ENCODE measurements at places on chromosomes 3 and 15.

GRCh38 chr3:169091196-169091823 is 572.2 kb downstream of the MECOM start:
- DNase-seq = no peak
- H3K4me1 ChIP-seq = no peaks in the 10 kb centered on the region
- no peaks in the 10 kb centered on the region for H3K27me3 ChIP-seq
- no peak overlapping the region for H3K27ac ChIP-seq
- no peaks in the 10 kb centered on the region for H3K36me3 ChIP-seq

- H3K27ac ChIP-seq = no peak overlapping the region
- H3K27me3 ChIP-seq = no peaks in the 10 kb centered on the region
- no peak overlapping the region for H3K4me3 ChIP-seq
- no peaks in the 10 kb centered on the region for H3K36me3 ChIP-seq
- H3K4me1 ChIP-seq = no peaks in the 10 kb centered on the region
Measured at GRCh38 chr3:189985948-189986347, 134.7 kb downstream of the P3H2 start.

- no peak overlapping the region for H3K4me3 ChIP-seq
- no peak for DNase-seq
- no peaks in the 10 kb centered on the region for H3K4me1 ChIP-seq
- H3K27ac ChIP-seq = no peak overlapping the region
Measured at GRCh38 chr15:48855501-48856440, 22.2 kb upstream of the EID1 start.

GRCh38 chr15:85541744-85542143 is 161.3 kb downstream of the AKAP13 start:
- no peaks in the 10 kb centered on the region for H3K36me3 ChIP-seq
- H3K4me3 ChIP-seq = no peak overlapping the region
- peaks cover 3% of the 10 kb centered on the region for H3K4me1 ChIP-seq

- no peaks in the 10 kb centered on the region for H3K4me1 ChIP-seq
- DNase-seq = no peak
- no peaks in the 10 kb centered on the region for H3K36me3 ChIP-seq
- H3K4me3 ChIP-seq = no peak overlapping the region
- H3K27me3 ChIP-seq = no peaks in the 10 kb centered on the region
- no peak overlapping the region for H3K27ac ChIP-seq
Measured at GRCh38 chr3:69113536-69113935, 8.9 kb downstream of the LMOD3 start.

DNA sequence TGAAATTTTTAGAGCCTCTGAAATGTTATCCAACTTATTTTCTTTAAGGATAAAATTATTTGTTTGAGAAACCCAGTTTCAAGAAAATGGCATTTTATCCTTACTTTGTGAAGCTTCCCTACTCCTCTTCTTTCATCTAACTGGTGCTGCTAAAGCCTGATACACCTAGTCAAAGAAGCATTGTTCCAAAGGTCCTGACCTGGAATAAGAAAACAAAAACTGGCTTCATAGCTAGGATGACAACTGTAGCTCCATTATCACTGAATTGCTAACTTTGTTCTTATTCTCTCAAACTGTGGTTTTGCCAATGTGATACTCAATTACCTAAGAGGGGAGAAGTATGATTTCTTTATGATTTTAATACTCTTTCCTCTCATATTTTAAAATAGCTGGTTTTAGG is 27.6 kb upstream of the ATP2C1 start:
- H3K27me3 ChIP-seq = no peaks in the 10 kb centered on the region
- H3K36me3 ChIP-seq = no peaks in the 10 kb centered on the region
- DNase-seq = no peak
- H3K4me3 ChIP-seq = no peak overlapping the region
- no peaks in the 10 kb centered on the region for H3K4me1 ChIP-seq
- H3K27ac ChIP-seq = no peak overlapping the region

DNA sequence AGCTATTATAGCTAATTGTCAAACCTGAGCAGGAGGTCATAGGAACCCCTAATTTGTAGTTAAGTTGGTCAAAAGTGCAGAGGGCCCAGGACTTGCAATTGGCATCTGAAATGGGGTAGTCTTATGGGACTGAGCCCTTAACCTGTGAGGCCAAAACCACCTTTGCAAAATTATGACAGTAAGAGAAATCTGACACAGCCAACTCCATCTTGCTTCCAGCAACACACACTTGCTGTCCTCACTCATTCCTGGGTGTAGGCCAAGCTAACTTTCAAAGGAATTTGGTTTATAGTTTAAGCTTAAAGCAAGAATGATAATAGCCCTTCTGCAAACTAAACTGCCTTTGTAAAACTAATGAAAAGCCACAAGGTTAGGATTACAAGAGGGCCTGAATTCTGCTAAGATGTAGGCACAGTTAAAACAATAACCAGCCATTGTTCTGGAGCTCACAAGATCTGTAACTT is 57.6 kb upstream of the FRMD4B start:
- H3K36me3 ChIP-seq = no peaks in the 10 kb centered on the region
- no peak overlapping the region for H3K4me3 ChIP-seq
- no peaks in the 10 kb centered on the region for H3K4me1 ChIP-seq
- no peaks in the 10 kb centered on the region for H3K27me3 ChIP-seq

DNA sequence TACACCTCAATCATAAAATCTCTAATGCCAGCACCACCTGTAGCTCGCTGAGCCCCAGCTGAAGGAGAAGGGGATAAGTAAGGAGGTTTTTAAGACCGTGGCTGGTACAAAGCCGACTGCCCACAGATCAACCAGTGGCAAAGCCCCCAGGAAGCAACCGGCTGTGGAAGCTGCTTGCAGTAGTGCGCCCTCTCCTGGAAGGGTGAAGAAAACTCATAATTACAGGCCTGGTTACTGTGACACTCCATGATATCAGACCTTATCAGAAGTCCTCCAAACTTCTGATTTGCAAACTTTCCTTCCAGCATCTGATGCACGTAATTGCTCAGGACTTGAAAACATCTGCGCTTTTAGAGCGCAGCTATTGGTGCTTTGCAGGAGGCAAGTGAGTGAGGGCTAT is 63.1 kb upstream of the MCTP2 start:
- DNase-seq = no peak
- H3K27me3 ChIP-seq = no peaks in the 10 kb centered on the region
- no peaks in the 10 kb centered on the region for H3K36me3 ChIP-seq
- no peak overlapping the region for H3K27ac ChIP-seq
- no peaks in the 10 kb centered on the region for H3K4me1 ChIP-seq
- H3K4me3 ChIP-seq = no peak overlapping the region

- H3K4me3 ChIP-seq = no peak overlapping the region
- H3K27me3 ChIP-seq = no peaks in the 10 kb centered on the region
- no peak overlapping the region for H3K27ac ChIP-seq
- H3K4me1 ChIP-seq = no peaks in the 10 kb centered on the region
- no peaks in the 10 kb centered on the region for H3K36me3 ChIP-seq
Measured at GRCh38 chr3:150870406-150870805, 34.8 kb downstream of the MINDY4B start.

DNA sequence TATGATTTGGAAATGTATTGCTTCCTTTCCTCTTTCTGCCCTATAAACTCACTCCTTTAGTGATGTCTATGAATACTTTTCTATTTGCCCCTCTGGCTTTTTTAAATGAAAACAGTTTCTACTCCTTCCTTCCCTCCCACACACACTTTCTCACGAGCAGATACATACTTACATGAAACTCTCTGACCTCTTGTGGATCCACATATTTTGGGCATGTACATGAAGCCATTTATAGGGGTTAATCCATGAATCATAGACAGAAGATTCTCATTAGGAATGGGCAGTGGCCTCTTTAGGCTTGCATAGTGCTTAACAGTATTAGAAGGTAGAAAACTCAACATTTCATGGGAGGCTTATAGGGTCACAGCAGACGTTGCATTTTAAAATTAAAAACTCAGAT is 24.8 kb downstream of the ANAPC13 start:
- DNase-seq = no peak
- H3K27me3 ChIP-seq = no peaks in the 10 kb centered on the region
- no peak overlapping the region for H3K4me3 ChIP-seq
- peaks cover 9% of the 10 kb centered on the region for H3K4me1 ChIP-seq

- H3K27me3 ChIP-seq = no peaks in the 10 kb centered on the region
- no peaks in the 10 kb centered on the region for H3K4me1 ChIP-seq
- no peak overlapping the region for H3K27ac ChIP-seq
- no peak overlapping the region for H3K4me3 ChIP-seq
Measured at GRCh38 chr3:19106307-19106706, 42.0 kb upstream of the KCNH8 start.

DNA sequence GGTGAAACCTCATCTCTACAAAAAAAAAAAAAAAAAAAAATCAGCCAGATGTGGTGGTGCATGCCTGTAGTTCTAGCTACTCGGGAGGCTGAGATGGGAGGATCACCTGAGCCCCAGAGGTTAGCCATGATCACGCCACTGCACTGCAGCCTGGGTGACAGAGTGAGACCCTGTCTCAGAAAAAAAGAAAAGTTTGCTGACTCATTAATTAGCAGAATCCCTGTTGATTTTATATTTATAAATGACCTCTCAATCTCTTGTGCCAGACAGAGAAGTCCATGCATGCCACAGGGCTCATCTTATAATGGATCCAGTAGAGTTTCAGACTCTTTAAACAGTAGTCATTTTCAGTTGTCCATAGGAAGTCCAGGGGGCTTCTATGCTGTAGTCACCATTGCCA is 32.9 kb downstream of the ABHD6 start:
- peaks cover 7% of the 10 kb centered on the region for H3K36me3 ChIP-seq
- no peak for DNase-seq
- H3K4me1 ChIP-seq = peaks cover 2% of the 10 kb centered on the region
- H3K4me3 ChIP-seq = no peak overlapping the region
- H3K27ac ChIP-seq = no peak overlapping the region
- no peaks in the 10 kb centered on the region for H3K27me3 ChIP-seq

GRCh38 chr3:113602836-113603235 is 70.5 kb downstream of the SIDT1 start:
- H3K27ac ChIP-seq = no peak overlapping the region
- H3K27me3 ChIP-seq = no peaks in the 10 kb centered on the region
- no peak overlapping the region for H3K4me3 ChIP-seq
- no peaks in the 10 kb centered on the region for H3K4me1 ChIP-seq

DNA sequence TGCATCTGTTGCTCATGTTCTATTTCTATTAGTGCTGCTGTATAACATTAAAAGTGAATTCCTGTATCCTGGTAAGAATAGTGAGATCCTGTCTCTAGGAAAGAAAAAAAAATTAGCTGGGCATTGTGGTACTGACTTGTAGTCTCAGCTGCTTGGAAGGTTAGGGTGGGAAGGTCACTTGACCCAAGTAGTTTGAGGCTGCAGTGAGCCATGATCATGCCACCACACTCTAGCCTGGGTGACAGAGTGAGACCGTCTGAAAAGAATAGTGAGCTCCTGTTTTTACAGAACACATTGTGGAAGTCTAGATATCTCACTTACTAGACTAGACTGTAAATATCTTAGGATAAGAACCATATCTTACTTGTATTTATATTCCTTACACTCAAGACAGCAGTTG is 4.6 kb downstream of the ATP11B start:
- H3K27ac ChIP-seq = no peak overlapping the region
- H3K27me3 ChIP-seq = no peaks in the 10 kb centered on the region
- no peaks in the 10 kb centered on the region for H3K4me1 ChIP-seq
- no peak for DNase-seq
- H3K4me3 ChIP-seq = no peak overlapping the region

- no peaks in the 10 kb centered on the region for H3K4me1 ChIP-seq
- no peak overlapping the region for H3K27ac ChIP-seq
Measured at GRCh38 chr15:24819680-24820079, 135.1 kb upstream of the SNRPN start.

GRCh38 chr3:143650827-143651226 is 197.4 kb downstream of the SLC9A9 start:
- H3K4me1 ChIP-seq = no peaks in the 10 kb centered on the region
- DNase-seq = no peak
- H3K27me3 ChIP-seq = no peaks in the 10 kb centered on the region
- H3K36me3 ChIP-seq = no peaks in the 10 kb centered on the region
- H3K4me3 ChIP-seq = no peak overlapping the region

DNA sequence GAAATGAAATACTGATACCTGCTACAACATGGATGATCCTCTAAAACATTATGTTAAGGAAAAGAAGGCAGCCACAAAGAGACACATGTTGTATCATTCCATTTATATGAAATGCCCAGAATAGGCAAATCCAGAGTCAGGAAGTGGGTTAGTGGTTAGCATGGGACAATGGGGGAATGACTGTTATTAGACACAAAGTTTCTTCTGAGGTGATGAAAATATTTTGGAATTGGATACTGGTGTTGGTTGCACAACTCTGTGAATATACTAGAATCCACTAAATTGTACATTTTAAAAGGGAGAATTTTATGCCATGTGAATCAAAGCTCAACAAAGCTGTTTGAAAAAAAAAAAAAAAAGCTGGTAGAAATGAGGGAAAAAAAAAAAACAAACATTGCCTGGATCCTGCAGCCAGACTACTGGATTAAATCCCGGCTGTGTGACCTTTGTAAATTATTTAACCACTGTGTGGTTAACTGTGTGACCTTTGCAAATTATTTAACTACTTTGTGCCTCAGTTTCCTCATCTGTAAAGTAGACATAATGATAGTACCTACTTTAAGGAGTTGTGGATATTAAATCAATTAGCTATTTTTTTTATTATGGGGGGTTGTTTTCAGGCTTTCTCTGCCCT is 75.6 kb upstream of the PRICKLE2 start:
- no peak overlapping the region for H3K4me3 ChIP-seq
- H3K27ac ChIP-seq = no peak overlapping the region
- no peaks in the 10 kb centered on the region for H3K27me3 ChIP-seq
- DNase-seq = no peak
- H3K36me3 ChIP-seq = no peaks in the 10 kb centered on the region

- H3K4me3 ChIP-seq = no peak overlapping the region
- H3K36me3 ChIP-seq = no peaks in the 10 kb centered on the region
- H3K27ac ChIP-seq = no peak overlapping the region
- no peaks in the 10 kb centered on the region for H3K4me1 ChIP-seq
Measured at GRCh38 chr3:24624938-24625681, 130.5 kb upstream of the THRB start.

DNA sequence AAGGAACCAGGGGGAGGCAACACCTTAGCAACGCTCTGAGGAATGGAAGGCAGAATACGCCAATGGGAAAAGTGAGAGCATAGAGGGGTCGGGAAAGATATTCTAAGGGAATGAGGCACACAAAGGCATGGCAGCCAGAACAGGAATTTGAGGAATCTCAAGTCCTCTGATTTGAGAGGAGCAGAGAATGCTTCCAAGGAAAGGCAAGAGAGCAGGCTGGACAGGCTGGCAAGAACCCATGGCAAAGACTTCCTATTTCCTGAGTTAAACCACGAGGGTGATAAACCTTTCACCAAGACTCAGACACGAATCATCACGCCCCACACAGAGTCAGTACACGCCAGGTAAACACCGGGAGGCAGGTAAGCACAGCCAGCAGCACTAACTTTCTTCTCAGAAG is 109.8 kb downstream of the IGF2BP2 start:
- H3K4me3 ChIP-seq = no peak overlapping the region
- no peaks in the 10 kb centered on the region for H3K4me1 ChIP-seq
- no peaks in the 10 kb centered on the region for H3K36me3 ChIP-seq
- no peak overlapping the region for H3K27ac ChIP-seq
- no peak for DNase-seq
- no peaks in the 10 kb centered on the region for H3K27me3 ChIP-seq

DNA sequence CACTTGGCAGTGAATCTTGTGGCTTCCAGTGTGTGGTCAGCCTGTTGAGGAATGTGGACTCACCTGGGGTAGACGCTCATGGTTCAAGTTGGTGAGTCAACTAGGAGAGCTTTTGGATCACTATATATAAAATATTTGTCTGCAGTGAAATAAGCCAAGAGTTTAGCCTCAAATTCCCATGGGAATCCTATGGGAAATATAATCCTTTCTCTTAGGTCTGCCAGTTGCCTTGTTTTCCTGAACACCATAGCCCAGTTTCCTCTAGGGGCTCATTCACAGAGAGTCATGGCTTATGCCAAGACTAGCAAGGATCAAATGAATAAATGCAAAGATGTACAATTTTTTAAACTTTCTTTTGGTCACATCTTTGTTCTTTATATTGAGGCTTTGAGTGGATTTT is 100.1 kb upstream of the NPHP3 start:
- no peak overlapping the region for H3K4me3 ChIP-seq
- H3K27ac ChIP-seq = no peak overlapping the region
- DNase-seq = no peak
- no peaks in the 10 kb centered on the region for H3K27me3 ChIP-seq
- no peaks in the 10 kb centered on the region for H3K4me1 ChIP-seq
- H3K36me3 ChIP-seq = no peaks in the 10 kb centered on the region
